ENCODE measurements at places on chromosomes 3 and 15.

GRCh38 chr15:92979011-92979701, 79.0 kb downstream of the CHD2 start:
- no peak for DNase-seq

- no peak for DNase-seq
Observed at GRCh38 chr15:86135041-86135440, 55.4 kb downstream of the AGBL1 start.

GRCh38 chr3:112649478-112649735, 8.5 kb upstream of the CCDC80 start:
- no peak for DNase-seq

DNA sequence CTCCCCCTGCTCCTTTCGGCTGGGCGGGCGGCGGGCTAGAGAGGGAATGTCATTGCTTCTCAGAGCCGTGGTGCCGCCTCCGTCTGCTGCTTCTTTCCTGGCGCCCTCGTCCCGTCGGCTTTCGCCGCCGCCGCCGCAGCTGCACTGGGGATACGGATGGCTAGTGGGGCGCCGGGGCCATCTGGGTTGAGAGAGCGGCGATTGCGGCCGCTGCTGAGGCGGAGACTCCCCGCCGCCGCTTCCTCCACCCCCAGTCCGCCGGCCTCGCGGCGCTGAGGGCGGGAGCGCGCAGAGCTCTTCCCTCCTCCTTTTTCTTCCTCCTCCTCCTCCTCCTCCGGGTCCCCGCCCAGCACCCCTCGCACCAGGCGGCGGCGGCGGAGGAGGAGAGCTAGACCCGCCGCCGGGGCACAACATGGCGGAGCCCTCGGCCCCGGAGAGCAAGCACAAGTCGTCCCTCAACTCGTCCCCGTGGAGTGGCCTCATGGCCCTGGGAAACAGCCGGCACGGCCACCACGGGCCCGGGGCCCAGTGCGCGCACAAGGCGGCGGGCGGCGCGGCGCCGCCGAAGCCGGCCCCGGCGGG, at the start of gene STT3B:
TSS of gene STT3B (plus strand) at position 339 of the 582 bp plus-strand sequence. CDS start at position 413, 74 bp downstream.
- no peak for DNase-seq

- no peak for DNase-seq
Observed at GRCh38 chr15:22811640-22812039, 25.2 kb downstream of the NIPA1 start.

DNA sequence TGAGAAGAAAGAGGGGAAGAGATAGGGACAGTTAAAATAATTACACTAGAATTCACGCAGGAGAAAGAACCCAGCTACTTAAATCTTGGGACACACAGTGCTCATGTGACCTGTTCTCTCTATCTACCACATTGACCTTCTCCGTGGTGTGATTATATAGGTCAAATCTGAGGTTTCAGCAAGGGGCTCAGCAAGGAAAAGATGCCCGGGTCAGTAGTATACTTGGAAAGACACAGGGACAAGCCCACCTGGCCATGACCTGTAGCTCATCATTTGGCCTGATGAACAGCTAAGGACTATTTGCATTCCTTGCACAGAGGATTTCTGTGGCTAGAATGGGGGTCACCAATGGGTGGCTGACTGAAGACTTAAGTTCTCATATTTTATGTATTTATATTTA, 71.9 kb downstream of the SSR3 start:
- DNase-seq = no peak

DNA sequence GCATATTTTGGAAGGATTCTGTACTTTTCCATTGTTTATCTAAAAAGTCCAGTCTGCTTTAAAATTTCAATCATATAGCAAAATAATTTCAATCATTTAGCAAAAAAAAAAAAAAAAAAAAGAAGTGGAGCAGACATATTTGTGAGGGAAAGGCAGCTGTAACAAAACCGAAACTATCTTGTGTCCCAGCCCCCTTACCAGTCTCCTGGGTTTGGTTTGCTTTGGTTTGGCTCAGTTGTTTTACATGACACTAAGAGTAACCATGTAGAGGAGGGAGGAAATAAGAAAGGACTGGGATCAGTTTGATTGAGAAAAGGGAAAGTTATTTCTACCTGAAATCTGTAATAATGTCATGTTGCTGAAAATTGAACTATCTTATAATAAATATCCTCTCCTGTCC, 158.8 kb upstream of the GADL1 start:
- DNase-seq = no peak

GRCh38 chr15:83695901-83696425, 42.0 kb downstream of the ADAMTSL3 start:
- DNase-seq = no peak

DNA sequence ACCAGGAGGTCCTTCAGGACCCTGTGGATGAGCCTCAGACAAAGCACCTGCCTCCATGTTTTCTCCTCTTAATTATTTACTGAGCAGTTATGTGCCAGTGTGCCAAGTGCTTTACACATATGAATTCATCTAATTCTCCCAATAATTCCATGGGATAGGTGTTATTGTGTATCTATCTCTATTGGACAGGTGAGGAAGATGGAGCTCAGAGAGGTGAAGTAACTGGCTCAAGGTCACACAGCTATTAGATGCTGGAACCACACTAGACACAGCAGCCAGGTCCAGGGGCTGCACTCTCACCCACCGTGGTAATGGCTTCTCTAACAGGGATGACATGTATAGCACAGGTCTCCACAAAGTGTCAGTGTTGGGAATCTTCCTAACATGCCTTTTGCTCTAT, 70.2 kb downstream of the TLE3 start:
- no peak for DNase-seq

- no peak for DNase-seq
Observed at GRCh38 chr15:70358871-70359647, 261.3 kb upstream of the TLE3 start.

DNA sequence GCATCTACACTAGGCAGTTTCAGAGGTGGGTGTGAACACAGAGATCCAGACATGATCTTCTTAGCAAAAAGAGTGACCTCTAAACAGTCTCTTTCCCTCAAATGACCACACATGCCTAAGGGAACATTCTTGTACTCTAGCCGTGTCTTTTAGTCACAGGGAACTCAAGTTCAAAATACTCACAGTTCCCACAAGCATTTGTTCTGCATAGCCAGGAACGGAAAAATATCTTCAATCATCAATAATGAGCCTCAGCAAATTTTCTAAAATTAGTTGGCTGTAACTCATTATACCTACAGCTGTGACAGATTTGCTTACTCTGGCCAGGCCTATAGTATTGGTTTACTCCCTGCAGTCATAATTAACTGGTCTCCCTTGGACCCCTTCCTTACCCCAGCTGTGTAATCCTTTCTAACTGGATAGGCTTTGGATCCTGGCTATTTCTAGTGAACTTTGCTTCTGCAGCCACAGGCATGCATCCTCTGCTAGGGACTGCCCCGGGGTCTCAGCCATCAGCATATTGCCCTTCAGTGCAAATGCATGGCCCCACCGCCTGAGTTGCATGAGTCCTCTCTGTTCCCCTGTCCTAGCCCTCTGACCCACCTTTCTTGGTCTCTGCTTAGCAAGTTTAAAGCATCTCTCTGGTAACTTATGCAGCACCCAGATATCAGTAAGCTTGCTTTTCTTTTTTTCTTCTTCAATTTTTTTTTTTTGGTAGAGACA, 56.0 kb upstream of the HACD2 start:
- DNase-seq = no peak

- no peak for DNase-seq
Observed at GRCh38 chr15:80788536-80788935, 9.4 kb downstream of the CEMIP start.

DNA sequence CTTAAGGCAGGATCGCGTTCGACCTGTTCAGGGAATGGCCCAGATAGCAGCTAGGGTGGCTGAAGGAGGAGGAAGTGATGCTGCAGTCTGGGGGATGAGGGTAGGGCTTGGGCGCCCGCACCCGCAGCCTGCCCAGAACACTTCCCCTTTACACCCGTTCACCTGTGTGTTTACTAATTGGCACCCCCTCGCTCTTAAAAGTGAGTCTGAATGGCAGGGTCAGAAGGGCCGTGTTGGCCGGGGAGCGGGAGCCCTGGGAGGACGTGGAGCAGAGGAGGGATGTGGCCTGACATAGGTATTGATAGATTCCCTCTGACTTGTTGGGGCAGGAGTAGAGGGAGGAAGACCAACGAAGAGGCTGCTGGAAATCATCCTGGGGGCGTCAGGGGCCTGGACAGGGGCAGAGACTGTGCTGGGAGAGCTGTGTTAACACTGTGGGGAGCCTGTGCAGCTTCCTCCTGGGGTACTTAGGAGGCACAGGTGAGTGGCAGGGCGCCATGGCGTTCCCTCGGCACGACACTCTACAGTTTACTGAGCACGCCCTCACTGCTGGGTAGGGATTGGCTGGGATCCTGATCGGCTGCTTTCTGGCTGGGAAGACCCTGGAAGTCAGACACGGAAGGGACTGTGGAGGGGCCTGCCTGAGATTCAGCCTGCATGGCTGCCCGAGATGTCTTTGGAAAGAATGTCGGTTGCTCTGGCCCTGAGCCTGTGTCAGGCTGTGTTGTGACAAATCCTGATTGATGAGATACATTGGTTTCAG, 51.7 kb downstream of the SLC6A6 start:
- DNase-seq = no peak

GRCh38 chr3:38579141-38579540, 70.3 kb downstream of the SCN5A start:
- DNase-seq = no peak

GRCh38 chr15:48397841-48398240, 66.6 kb downstream of the DUT start:
- DNase-seq = no peak

DNA sequence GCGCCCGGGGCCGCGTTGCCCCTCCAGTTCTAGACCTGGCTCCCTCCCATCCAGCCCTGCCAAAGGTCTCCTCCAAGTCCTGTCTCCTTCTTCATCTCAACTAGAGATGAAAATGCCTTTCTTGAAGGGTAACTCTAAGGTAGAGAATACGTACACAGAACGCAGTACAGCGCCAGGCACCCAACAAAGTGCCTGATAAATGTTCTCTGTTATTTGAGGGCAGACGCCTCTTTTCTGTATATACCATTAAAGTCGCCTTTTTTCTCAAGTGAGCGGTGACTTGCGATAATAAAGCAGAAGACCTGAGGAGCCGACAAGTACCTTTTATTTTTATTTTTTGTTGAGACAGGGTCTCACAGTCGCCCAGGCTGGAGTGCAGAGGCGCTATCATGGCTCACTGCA, 809 bp downstream of the CRTAP start:
- no peak for DNase-seq

- DNase-seq = no peak
Observed at GRCh38 chr3:135851201-135852081, 114.1 kb upstream of the PPP2R3A start.

- DNase-seq = peak; percentile 37
Observed at GRCh38 chr3:186361762-186362536, at the start of gene DGKG. Gene DGKG (minus strand): TSS chr3:186362234. CDS start chr3:186320459, 41,775 bp downstream.

GRCh38 chr3:141403576-141403975, 35.3 kb downstream of the ZBTB38 start:
- no peak for DNase-seq

GRCh38 chr15:76939715-76940114, 8.2 kb downstream of the RCN2 start:
- no peak for DNase-seq

DNA sequence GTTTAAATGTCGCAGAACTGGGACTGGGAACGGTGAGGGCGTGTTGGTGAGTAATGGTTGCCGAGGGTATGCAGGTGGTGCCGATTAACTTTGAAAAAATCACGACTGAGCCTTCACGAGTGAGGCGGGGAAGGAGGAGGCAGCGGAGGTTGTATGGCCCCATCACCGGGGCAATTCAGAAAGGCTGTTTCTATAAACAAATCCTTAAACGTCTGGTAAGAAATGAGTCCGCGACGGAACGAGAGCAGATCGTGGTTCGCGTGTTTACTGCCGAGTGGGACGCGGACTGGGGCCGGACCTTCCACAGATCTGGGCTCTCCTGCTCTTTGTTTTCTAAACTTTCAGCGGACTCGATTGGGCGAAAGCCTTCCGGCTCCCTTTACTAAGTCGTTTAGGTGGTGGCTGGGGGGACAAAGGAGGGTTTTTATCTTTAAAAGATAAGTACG, 2.7 kb downstream of the IGF1R start:
- DNase-seq = peak; percentile 29

- no peak for DNase-seq
Observed at GRCh38 chr3:25540273-25540672, 112.2 kb downstream of the RARB start.

- DNase-seq = no peak
Observed at GRCh38 chr15:84702961-84703482, 12.9 kb downstream of the SEC11A start.

DNA sequence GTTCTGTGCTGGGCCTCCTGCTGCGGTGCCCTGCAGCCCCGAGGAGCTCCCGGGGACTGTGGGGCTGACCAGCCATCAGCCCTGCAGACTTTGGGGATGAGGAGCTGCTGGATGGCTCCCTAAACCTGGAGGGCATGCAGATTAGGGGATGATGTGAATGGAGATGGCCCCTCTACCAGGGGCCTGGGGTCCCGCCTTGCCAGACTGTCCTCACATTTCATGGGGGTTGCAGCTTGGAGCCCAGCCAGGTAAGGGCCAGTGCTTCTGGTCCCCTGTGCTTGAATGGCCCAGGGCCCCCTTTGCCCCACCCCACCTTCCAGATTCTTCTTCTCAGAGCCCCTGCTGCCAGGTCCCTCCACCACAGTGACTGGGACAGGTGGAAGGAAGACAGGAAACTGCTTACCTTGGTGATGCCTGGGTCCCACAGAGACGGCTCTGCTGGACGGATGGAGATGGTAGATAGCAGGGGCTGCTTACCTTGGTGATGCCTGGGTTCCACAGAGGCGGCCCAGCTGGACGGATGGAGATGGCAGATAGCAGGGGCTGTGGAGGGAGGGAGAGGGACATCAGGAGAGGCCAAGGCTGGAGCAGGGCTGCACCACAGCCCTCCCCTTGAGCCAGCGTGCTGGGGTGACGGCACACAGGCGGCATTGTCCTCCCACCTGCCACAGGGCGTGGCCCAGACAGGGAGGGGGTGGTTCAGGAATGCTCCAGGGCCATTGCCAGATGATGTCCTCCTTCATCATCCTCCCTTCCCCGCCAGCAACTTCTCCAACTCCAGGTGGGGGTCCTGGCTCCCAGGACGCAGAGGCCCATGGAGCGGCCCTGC, at the start of gene SPTBN5:
TSS of gene SPTBN5 (minus strand) at position 632 of the 829 bp plus-strand sequence. CDS start at position 76, 556 bp downstream.
- no peak for DNase-seq

- DNase-seq = no peak
Observed at GRCh38 chr3:121483290-121483689, 62.5 kb downstream of the POLQ start.

GRCh38 chr3:49352281-49352680, 5.9 kb downstream of the GPX1 start:
- no peak for DNase-seq

GRCh38 chr3:153848702-153849101, 272.5 kb upstream of the ARHGEF26 start:
- no peak for DNase-seq

GRCh38 chr3:187020376-187020775, 90.0 kb downstream of the ST6GAL1 start:
- no peak for DNase-seq

DNA sequence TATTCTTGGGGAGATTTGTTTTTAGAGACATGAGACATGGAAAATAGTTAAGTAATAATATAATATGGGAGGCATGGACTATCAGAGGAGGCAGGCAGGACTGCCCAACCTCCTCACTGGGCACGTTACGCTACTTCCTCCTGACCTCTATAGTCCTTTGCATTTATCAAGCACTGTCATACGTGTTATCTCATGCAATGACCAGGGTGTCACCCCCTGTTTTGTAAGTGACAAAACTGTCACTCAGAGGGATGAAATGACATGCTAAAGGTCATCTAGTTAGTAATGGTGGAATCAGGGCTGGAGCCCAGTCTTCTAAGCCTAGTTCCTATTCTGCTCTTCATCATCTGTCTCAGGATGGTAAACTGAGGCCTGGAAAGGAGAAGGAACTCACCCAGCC, 66.7 kb downstream of the ST6GAL1 start:
- DNase-seq = no peak

- DNase-seq = no peak
Observed at GRCh38 chr3:184526088-184526433, 35.5 kb upstream of the EPHB3 start.

- DNase-seq = no peak
Observed at GRCh38 chr15:78956937-78957336, 12.1 kb upstream of the CTSH start.
